Mesendoderm (in vitro differentiated cells): ENCODE measurements at places on chromosomes 7 and 10.

GRCh38 chr7:106947244-106947728 lies 82.2 kb downstream of the PIK3CG start:
- no peak overlapping the region for H3K27ac ChIP-seq
- DNase-seq = peak; percentile 93
- H3K36me3 ChIP-seq = no peaks in the 10 kb centered on the region
- H3K27me3 ChIP-seq = no peaks in the 10 kb centered on the region
- no peak overlapping the region for H3K4me3 ChIP-seq

GRCh38 chr7:140672382-140673062 lies at the start of gene ADCK2:
ADCK2 (plus strand) TSS chr7:140672945; CDS start chr7:140673331, 386 bp downstream.
- H3K27ac ChIP-seq = no peak within 1 kb of the TSS
- peak within 1 kb of the TSS; percentile 25 for H3K4me3 ChIP-seq
- no peaks in the 10 kb centered on the region for H3K4me1 ChIP-seq
- no peaks in the 10 kb centered on the region for H3K36me3 ChIP-seq

DNA sequence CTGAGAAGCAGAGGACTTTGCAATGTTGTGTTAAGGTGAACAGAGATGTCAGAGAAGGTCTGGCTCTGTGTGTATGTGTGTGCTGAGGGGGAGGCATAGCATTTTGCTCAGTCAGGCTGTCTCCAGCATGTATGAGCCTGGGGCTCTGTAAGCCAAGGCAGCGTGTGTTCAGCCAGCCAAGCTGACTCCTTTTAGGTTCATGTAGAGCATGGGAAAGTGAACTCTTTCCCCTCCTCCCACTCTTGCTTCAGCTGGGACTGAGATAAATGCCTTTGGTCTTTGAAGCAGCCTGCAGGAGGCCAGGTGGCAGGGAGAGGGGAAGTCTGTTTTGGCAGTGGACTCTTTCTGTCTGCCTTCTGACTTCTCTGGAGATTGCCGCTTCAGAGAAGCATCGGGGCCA lies 3.8 kb downstream of the SFXN2 start:
- peak; percentile 93 for DNase-seq
- H3K27me3 ChIP-seq = no peaks in the 10 kb centered on the region
- no peaks in the 10 kb centered on the region for H3K36me3 ChIP-seq
- H3K27ac ChIP-seq = peak overlapping the region; percentile 56

- DNase-seq = no peak
- no peak overlapping the region for H3K4me3 ChIP-seq
- no peak overlapping the region for H3K27ac ChIP-seq
- no peaks in the 10 kb centered on the region for H3K27me3 ChIP-seq
- H3K36me3 ChIP-seq = no peaks in the 10 kb centered on the region
- no peaks in the 10 kb centered on the region for H3K4me1 ChIP-seq
Measured at GRCh38 chr10:35442028-35442427, 105.7 kb downstream of the CCNY start.

DNA sequence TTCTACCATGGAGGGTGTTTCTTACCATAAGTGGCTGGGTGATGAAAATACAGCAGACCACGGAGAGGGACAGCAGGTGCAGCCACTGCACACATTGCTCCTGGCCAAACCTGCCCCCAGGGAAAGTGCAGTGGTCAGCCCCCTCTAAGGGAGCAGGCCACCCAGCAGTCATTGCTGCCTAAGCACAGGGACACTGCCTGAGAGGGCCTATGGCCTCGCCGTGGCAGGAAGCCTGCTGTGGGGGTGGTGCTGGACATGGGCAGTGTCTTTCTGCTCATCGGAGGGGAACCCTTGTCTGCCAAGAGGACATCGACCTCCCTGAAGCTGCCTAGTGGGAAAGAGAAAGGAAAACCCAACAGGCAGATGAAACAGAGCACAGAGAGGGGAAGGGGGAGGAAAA lies 118.3 kb downstream of the PKD1L1 start:
- no peaks in the 10 kb centered on the region for H3K27me3 ChIP-seq
- no peak overlapping the region for H3K27ac ChIP-seq
- no peaks in the 10 kb centered on the region for H3K36me3 ChIP-seq

DNA sequence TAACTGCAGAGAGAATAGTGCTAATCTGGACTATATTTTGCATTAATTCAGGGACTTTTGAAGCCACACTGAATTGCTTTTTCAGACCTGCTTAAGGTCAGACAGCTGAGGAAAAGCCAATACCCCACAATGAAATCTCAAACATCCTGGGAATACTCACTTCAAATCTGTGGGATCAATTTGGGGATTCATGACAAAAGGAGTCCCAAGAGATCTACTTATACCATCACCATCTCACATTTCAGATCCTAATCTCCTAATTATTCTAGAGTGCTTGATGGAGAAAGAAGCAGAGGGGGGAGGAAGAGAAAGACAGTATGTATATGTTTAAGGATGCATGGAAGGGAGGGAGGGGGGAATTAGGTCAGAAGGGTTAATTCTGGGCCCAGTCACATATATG lies 202.2 kb downstream of the CACNA2D1 start:
- no peaks in the 10 kb centered on the region for H3K4me1 ChIP-seq
- H3K27me3 ChIP-seq = no peaks in the 10 kb centered on the region
- DNase-seq = peak; percentile 56
- H3K27ac ChIP-seq = no peak overlapping the region

DNA sequence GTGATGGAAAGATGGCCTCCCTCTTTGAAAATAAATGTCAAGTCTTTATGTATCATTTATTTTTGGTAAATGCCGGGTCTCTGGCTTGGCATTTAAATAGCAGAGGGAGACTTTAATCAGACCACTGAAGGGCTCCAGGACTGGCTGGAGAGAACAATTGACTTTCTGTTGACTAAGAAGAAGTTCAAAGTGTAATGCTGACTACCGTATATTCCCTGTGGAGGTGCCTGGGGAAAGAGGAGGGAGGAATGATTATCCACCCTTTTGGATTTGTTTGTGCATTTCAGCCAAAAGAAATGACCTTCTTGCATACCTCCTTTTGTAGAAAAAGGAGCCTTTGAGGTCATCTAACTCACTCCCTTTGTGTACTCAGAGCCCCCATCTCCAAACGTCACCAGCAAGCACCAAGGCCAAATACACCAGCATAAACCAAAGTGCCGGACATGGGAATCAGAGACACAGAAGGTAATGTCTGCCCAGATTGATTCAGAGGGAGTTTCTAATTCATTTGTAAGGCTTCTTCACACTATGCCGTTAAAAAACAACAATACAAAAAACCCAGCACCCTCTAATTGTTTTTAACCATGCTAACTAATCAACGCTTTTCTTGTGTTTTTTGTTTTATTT lies 75.2 kb downstream of the PRLHR start:
- DNase-seq = no peak
- no peaks in the 10 kb centered on the region for H3K4me1 ChIP-seq
- H3K27me3 ChIP-seq = no peaks in the 10 kb centered on the region

GRCh38 chr10:125460326-125460725 lies 222.6 kb downstream of the TEX36 start:
- H3K4me1 ChIP-seq = peaks cover 1% of the 10 kb centered on the region
- DNase-seq = no peak
- no peaks in the 10 kb centered on the region for H3K36me3 ChIP-seq
- no peaks in the 10 kb centered on the region for H3K27me3 ChIP-seq
- no peak overlapping the region for H3K4me3 ChIP-seq
- H3K27ac ChIP-seq = no peak overlapping the region

- H3K4me3 ChIP-seq = no peak overlapping the region
- H3K36me3 ChIP-seq = no peaks in the 10 kb centered on the region
- no peak for DNase-seq
- no peaks in the 10 kb centered on the region for H3K27me3 ChIP-seq
Measured at GRCh38 chr10:126880926-126881325, 24.3 kb upstream of the DOCK1 start.

DNA sequence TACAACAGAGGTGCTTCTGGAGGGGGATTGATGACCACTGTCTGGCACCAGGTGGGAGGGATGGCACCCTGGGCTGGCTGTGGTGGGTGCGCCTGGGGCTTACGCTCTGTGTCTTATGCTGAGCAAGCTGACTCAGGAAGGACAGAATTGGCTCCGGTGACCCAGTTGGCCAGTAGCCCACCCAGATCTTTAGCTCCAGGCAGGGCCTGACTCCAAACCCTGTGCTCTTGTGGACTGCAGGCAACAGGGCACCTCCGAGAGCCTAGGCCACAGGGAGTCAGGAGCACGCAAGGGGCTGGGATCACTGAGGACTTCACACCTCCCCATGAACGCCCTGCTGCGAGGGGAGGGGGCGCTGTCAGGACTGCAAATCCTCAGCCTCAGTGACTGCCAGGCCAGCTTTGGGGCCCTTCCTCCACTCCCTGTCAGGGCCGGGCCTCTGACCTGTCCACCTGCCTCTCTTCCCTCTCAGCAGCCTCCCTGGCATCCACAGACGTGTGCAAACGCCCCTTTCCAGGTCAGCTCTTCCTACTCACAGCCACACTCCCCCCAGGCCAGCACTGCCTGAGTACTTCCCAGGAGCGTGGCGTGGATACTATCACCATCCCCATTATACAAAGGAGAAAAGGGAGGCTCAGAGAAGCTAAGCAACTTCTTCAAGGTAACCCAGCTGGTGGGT lies 118.7 kb downstream of the SLIT1 start:
- no peaks in the 10 kb centered on the region for H3K4me1 ChIP-seq
- H3K36me3 ChIP-seq = no peaks in the 10 kb centered on the region
- no peak overlapping the region for H3K4me3 ChIP-seq
- DNase-seq = no peak
- H3K27ac ChIP-seq = no peak overlapping the region

DNA sequence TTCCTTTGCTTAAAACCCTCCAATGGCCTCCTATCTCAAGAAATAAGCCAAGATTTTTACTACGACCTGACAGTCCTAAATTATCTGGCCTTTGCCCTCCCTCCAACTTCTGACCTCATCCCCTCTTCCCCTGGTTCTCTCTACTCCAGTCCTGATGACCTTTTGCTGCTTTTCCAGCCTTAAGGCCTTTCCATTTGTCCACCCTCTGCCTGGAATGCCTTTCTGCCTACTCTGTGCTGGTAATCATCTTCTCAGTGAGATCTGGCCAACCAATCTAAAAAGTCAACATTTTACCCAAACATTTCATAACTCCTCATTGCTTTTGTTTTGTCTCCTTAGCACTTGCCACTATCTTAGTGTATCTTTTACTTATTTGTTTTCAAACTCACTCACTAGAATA lies 75.7 kb downstream of the VPS41 start:
- H3K36me3 ChIP-seq = no peaks in the 10 kb centered on the region
- H3K4me3 ChIP-seq = no peak overlapping the region
- peak; percentile 4 for DNase-seq
- H3K27ac ChIP-seq = no peak overlapping the region

GRCh38 chr7:98748090-98748489 lies 121.7 kb downstream of the TMEM130 start:
- no peaks in the 10 kb centered on the region for H3K27me3 ChIP-seq
- H3K4me1 ChIP-seq = no peaks in the 10 kb centered on the region
- H3K4me3 ChIP-seq = no peak overlapping the region
- H3K27ac ChIP-seq = no peak overlapping the region
- no peaks in the 10 kb centered on the region for H3K36me3 ChIP-seq

DNA sequence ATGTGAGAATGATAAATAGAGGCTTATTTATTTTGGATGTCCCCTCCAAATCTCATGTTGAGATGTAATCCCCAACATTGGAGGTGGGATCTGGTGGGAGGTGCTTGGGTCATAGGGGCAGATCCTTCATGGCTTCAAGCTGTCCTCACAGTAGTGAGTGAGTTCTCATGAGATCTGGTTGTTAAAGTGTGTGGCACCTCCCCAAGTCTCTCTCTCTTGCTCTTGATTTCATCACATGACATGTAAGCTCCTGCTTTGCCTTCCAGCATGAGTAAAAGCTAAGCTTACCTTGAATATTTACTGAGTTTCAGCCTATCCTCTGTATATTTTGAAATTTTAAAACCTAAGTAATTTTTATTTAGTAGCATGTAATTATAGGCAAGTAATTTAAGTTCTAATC lies 444.9 kb downstream of the ARL4A start:
- no peak overlapping the region for H3K4me3 ChIP-seq
- H3K36me3 ChIP-seq = no peaks in the 10 kb centered on the region
- no peaks in the 10 kb centered on the region for H3K27me3 ChIP-seq
- no peak overlapping the region for H3K27ac ChIP-seq
- H3K4me1 ChIP-seq = no peaks in the 10 kb centered on the region

DNA sequence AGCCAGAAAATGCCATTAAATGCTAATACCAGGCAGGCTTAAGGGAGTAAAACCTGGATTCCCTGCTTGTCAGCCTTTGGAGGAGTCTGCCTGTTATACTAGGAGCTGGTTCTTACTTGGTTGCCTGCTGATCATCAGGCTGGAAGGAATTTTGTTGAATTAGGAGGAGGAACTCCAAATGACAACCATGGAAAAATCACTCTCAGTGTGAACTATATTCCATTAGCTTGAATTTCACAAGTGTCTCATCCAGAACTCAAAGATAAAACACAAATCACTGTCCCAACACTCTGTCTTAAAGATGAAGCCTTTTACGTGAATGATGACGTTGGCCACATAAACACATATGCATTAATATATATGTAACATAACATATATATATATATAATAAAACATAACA lies 238.9 kb upstream of the PLXDC2 start:
- no peak for DNase-seq
- H3K27me3 ChIP-seq = no peaks in the 10 kb centered on the region
- no peaks in the 10 kb centered on the region for H3K36me3 ChIP-seq

GRCh38 chr10:16581202-16581601 lies 59.5 kb upstream of the C1QL3 start:
- DNase-seq = no peak
- H3K27ac ChIP-seq = no peak overlapping the region
- H3K4me3 ChIP-seq = no peak overlapping the region
- H3K27me3 ChIP-seq = no peaks in the 10 kb centered on the region
- no peaks in the 10 kb centered on the region for H3K36me3 ChIP-seq
- no peaks in the 10 kb centered on the region for H3K4me1 ChIP-seq

DNA sequence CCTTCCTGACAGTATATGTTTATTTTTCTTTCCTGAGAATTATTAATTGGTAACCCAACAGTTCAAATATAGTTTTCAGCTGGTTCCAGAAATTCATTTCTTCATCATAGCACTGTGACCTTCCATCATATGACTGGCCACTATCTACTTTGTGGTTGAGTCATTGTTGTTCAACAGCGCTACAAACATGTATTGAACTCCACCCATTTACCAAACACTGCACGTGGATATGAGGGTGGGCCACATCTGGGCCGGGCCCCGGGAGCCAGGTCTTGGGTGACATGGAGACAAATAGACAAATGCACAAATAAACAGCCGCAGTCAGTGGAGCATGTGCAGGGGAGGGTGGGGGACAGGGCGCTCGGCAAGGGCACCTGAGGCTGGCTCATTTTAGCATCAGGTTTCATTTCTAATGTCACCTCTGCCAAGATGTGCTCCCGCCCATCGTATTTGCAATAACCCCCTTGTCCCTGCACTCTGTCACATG lies 24.0 kb upstream of the EEPD1 start:
- no peaks in the 10 kb centered on the region for H3K27me3 ChIP-seq
- no peak for DNase-seq
- no peaks in the 10 kb centered on the region for H3K4me1 ChIP-seq
- H3K36me3 ChIP-seq = no peaks in the 10 kb centered on the region
- no peak overlapping the region for H3K4me3 ChIP-seq
- no peak overlapping the region for H3K27ac ChIP-seq

GRCh38 chr10:43818687-43819086 lies 170.0 kb upstream of the ZNF32 start:
- no peaks in the 10 kb centered on the region for H3K36me3 ChIP-seq
- no peak for DNase-seq
- no peak overlapping the region for H3K4me3 ChIP-seq
- no peak overlapping the region for H3K27ac ChIP-seq
- no peaks in the 10 kb centered on the region for H3K4me1 ChIP-seq
- H3K27me3 ChIP-seq = no peaks in the 10 kb centered on the region
